NCI-H2081 (cell line): ENCODE measurements at places on chromosomes 5 and 9.

- no peak for DNase-seq
Measured at GRCh38 chr5:132525299-132525724, 18.0 kb downstream of the IL5 start.

DNA sequence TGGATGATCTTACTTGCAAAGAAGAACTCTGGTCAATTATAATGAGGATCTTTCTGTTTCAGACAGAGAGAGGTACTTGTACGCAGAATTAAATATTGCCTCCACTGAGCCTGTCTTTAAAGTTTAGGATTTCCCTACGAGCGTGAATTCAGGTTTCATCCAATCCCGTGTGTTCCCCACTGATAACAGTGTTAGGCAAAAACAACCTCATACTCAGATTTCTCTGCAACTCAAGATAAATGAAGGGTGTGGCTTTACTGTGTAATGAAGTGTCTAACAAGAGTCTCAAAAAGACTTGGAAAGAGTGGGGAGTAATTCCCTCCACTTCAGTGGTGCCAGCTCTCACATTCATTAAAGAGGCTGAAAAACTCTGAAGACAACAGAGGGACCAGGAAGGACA is 53.2 kb upstream of the ACO1 start:
- DNase-seq, result no peak

DNA sequence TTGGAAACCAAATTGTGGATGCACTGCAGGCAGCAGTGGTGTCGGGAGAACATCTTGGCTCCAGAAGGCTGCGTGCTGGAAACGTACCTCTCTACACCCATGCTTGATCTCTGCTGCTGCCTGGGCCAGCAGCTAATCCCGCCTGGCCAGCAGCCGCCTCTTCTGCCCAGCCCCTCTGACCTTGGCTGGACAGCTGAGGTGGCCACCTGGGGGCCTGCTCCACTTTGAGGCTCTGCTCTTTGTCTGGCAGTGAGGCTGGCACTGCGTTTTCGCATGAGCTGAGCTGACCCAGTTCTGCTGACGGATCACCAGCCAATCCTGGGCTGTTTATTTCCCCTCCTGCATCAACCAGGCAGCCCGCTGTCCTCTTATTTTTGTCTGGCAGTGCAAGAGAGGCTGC is 154.9 kb downstream of the TENT4A start:
- no peak for DNase-seq

DNA sequence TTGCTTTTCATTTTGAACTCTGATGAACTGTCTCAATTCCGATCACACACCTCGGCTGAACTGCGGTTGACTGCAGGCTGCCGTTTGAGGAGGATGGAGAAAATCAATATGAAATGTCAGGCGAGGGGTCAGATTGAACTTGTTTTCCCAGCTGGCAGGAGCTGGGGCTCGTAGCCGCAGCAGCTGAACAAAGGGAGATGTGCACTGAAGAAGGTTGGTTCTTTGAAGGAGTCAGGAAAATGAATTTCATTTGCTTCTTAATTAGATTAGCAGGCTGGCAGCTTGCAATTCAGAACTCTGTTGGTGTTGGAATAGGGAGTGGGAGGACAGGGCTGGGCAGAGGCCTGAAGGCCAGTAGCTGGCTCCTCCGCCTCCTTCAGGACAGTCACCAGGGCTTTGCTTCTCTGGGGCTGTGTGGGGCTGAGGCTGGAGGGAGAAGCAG is 117.4 kb upstream of the GPR151 start:
- DNase-seq, result no peak

GRCh38 chr5:181221792-181222629 is 1.1 kb upstream of the TRIM41 start:
- DNase-seq, result no peak

- DNase-seq, result no peak
Measured at GRCh38 chr5:154384480-154385235, 61.1 kb upstream of the SAP30L start.

DNA sequence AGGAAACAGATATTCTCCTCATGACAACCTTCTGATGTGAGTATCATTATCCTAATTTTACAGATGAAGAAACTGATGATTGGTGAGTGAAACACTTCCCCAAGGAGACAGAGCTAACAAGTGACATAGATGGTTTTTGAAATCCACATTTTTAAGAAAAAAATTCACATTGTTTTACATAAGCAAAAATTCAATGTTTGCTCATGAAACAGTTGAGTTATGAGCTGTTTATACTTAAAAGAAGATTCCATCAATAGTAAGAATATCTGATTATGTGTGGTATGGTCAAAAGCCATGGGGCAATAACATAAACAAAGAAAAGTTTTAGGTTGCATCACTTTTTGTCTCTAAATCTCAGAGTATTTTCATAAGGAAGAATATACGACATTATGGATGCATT is 167.9 kb upstream of the PAPPA start:
- DNase-seq, result no peak

DNA sequence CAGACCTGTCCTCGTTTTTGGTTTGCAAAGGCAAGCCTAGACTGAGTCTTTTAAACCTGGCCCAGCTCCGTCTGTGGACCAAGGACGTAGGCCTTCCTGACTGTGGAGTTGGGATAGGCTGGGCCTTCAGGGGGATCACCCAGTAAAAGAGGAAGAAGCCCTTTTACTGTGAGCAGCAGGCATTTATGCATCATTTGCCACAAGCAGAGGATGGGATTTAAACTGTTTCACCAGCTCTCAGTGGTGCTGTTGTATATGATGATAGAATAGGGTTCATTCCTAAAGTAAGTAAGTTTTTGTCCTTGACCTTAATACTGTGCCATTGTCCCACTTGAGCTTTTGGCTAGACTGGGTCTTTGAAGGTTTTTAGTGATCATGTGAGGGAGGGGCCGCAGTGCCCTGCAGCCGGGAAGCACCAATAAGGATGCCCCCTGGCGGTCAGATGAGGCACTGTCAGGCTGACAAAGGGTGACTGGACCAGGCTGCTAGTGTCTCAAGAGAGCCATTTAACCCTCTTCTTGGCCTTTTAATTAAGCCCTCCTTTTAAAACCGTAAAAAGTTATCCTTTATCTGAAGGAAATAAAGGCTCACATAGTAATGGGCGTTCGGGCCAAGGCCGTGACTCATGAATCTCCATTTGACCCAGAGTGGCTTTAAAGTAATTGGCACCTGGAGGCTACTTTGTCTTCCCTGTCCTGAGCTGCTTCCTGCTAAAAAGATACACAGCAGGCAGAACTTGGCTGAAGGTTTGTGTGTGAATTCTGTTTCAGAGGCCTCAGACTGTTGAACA is 74.0 kb downstream of the UBAP1 start:
- DNase-seq, result no peak

GRCh38 chr9:121313458-121314152 is 45.6 kb downstream of the GSN start:
- no peak for DNase-seq
